ENCODE measurements at places on chromosomes 7 and 10.

DNA sequence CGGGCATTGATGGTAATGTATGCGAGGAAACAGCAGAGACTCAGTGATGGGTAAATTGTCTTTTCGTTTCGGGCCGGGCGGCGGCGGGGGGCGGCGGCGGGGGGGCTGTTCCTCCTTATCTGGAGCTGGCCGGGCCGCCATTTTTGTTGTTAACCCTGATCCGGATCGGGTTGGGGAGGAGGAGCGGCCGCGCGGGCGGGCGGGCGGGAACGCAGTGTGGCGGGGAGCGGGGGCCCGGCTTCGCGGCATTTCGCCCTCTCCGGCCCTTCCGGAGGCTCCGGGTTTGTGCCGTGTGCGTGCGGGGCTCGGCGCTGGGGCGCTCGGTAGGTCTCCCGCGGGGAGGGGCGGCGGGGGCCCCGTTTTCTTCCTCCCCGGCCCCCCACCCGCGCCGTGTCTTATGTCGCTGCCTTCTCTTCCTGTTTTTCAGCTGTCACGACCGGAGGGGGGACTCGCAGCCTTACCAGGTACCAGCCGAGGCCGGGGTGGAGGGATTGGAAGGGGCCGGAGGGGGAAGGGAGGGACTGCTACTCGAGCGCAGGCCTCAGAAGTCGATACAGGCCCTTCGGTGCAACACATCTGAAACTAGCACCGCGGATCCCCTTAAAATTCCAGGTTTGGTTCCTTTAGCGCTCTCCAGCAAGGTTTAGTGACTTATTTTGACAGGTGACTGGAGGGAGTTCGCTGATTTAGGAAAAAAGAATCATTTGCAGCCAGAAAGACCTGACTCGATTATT lies 820 bp downstream of the WAC start:
- peak; percentile 32 for DNase-seq

DNA sequence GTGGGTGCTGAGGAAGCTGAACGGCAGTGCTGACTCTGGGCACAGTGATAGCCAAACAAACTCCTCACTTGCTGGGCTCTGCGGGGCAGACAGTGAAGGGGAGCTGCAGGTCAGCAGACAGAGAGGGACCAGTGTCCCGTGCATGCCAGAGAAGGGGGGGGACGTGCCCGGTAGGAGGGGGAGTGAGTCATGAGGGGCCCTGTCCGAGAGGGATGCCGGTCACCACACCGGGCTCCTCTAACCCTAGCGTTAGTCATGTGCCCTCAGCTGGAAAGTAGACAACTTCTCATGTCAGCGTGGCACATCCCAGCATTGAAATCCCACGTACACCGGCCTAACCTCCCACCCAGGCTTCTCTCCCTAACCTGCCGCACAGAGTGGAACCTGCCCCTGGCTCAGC lies 117.1 kb upstream of the DPP6 start:
- DNase-seq = peak; percentile 1

DNA sequence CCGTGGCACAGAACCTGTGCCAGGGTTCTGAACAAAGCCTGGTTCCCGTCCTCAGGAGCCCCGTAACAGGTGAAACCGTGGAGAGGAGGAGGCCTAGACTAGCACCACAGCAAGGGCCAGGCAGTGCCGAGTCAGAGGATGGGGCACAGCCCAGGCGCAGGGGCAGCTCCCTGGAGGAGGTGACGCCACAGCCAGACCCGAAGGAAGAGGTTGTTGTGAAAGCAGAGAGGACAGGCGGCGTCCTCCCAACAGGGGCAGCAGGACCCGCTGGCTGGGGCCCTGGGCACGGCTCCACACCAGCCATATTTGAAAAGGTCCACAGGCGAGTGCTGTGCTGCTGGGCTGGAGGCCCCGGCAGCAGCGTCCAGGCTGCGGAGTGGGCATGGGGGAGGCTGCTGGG lies 25.7 kb downstream of the DAGLB start:
- no peak for DNase-seq

- DNase-seq = no peak
These were observed 20.2 kb upstream of the CYREN start for GRCh38 chr7:135190703-135191102.

DNA sequence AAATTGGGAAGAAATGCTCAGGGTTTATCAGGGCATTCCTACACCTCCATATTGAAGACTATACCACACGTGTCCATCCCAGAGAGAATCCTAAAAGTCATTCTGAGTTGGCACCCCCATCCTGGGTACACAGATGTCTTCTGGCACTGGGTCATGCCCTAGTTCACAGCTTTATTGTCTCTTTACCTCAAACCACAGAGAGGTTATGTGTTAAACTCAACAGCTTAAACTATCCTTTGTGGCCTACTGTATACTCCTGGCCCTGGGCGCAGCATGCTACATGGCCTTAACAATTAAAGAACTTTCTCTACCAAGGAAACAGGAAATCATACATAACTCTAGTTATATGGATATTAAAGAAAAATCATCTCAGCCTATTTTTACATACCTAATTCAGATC lies 115.6 kb upstream of the SEM1 start:
- DNase-seq = no peak

- DNase-seq = no peak
These were observed 544.9 kb upstream of the MGMT start for GRCh38 chr10:128922172-128922571.

All from M059J (cell line).